Thoracic aorta endothelial cell (primary cell): ENCODE measurements at places on chromosomes 16 and 17. TPM values are rescaled to one million over a fixed set of nuclear protein-coding genes. Genes with fewer than 3 reads are reported as not detected.

The SULT1A3 gene
- 4.4 and 4.5 TPM in 2 replicates for total RNA-seq

The RPH3AL gene
- 4.4 and 8.6 TPM in 2 replicates for total RNA-seq

The RAD51C gene
- 35.8 and 38.6 TPM in 2 replicates for total RNA-seq

The TVP23A gene
- not detected in 2 replicates for total RNA-seq

The SDR42E2 gene
- total RNA-seq, result 0.07 and 0.13 TPM in 2 replicates

The SLC5A11 gene
- 0.07 TPM in 1 of 2 replicates, not detected in the other for total RNA-seq
